ENCODE measurements at places on chromosomes 3 and 15.

- H3K27ac ChIP-seq: no peak overlapping the region
- H3K4me1 ChIP-seq: no peaks in the 10 kb centered on the region
- no peaks in the 10 kb centered on the region for H3K36me3 ChIP-seq
These were observed 911.9 kb downstream of the FHIT start for GRCh38 chr3:60339304-60339703.

GRCh38 chr3:134253475-134254226 lies 3.0 kb upstream of the RYK start:
- H3K27me3 ChIP-seq: no peaks in the 10 kb centered on the region
- DNase-seq: no peak
- no peak overlapping the region for H3K27ac ChIP-seq
- H3K36me3 ChIP-seq: no peaks in the 10 kb centered on the region
- H3K4me3 ChIP-seq: no peak overlapping the region
- H3K4me1 ChIP-seq: peaks cover 2% of the 10 kb centered on the region

DNA sequence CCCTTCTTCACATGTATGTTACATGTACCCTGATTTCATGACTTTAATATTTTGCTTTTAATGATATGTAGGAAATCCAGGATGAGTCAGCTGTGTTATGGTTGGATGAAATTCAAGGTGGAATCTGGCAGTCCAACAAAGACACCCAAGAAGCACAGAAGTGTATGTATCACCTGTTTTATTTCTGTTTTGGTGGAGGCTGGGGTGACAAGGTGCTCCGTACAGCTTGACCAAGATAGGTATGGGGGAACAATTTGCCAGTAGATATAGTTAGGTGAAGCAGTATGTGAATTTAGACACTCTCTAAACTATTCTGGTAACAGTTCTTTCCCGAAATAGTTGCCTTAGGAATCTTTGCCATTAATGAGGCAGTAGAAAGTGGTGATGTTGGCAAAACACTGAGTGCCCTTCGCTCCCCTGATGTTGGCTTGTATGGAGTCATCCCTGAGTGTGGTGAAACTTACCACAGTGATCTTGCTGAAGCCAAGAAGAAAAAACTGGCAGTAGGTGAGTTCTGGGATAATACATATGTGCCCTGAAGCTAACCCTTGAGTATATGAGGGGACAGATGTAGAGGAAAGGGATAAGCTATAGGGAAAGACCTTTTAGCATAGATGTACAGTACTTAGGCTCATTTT lies 63.7 kb upstream of the CRTC3 start:
- no peak overlapping the region for H3K4me3 ChIP-seq
- DNase-seq: no peak
- no peaks in the 10 kb centered on the region for H3K27me3 ChIP-seq
- H3K4me1 ChIP-seq: peaks cover 9% of the 10 kb centered on the region

- no peaks in the 10 kb centered on the region for H3K36me3 ChIP-seq
- no peaks in the 10 kb centered on the region for H3K27me3 ChIP-seq
- DNase-seq: no peak
These were observed 60.3 kb upstream of the IQSEC1 start for GRCh38 chr3:13133471-13133981.

DNA sequence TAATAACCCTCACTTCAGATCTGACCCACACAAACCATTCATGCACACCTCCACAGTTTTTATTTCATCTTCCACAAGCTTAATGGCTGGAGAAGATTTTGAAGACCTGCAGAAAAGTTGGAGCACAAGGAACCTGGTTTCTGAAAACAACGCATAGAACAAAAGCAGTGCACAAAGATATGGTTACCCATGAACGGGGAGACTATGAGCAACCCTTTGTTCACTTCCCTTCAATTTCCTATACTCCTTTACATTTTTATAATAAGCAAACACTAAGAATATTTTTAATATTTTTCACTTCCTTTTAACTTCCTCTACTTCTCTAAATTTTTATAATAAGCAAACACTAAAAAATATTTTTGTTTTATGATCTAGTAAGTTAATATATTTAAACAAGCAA lies 103.5 kb upstream of the UBE2E2 start:
- no peaks in the 10 kb centered on the region for H3K36me3 ChIP-seq
- no peak overlapping the region for H3K27ac ChIP-seq
- H3K4me1 ChIP-seq: no peaks in the 10 kb centered on the region
- no peak for DNase-seq
- no peaks in the 10 kb centered on the region for H3K27me3 ChIP-seq

DNA sequence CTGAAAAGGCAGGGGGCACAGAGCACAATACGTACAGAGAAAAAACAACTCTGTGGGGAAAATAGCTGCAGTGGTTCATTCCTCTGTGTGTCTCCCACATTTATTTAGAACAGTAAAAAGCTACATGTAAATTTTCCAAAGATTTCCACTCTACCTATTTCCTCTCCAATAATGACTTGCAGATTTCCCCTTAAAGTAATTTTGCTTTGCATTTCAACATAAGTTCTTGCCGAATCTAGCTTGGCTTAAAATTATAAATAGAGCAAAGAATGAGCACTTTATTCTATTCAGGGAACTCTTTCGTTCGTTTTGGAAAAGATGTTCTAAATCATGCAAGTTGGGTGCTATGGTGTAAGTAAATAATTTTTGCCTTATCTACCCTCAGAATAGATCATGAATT lies 58.2 kb upstream of the NR2E3 start:
- no peak overlapping the region for H3K4me3 ChIP-seq
- H3K36me3 ChIP-seq: no peaks in the 10 kb centered on the region
- no peaks in the 10 kb centered on the region for H3K27me3 ChIP-seq

DNA sequence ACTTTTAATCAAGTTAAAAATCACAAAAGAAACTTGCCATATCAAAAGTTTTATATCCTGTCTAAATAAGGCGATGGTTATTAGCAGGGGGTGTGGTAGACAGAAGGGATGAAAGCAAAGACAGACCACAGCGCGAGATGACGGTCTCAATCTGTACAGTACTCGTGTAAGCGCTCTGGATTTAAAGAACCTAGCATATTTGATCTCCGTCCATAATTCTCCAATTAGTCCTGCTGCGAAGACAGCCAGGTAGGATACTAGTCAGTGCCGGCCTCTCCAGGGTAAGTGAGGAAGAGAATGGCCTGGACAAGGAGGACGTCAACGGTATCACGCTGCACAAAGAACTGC lies 701 bp downstream of the SGO1 start:
- H3K4me1 ChIP-seq: no peaks in the 10 kb centered on the region
- H3K4me3 ChIP-seq: peak overlapping the region; percentile 85
- H3K27ac ChIP-seq: peak overlapping the region; percentile 90
- no peaks in the 10 kb centered on the region for H3K27me3 ChIP-seq
- DNase-seq: peak; percentile 29

DNA sequence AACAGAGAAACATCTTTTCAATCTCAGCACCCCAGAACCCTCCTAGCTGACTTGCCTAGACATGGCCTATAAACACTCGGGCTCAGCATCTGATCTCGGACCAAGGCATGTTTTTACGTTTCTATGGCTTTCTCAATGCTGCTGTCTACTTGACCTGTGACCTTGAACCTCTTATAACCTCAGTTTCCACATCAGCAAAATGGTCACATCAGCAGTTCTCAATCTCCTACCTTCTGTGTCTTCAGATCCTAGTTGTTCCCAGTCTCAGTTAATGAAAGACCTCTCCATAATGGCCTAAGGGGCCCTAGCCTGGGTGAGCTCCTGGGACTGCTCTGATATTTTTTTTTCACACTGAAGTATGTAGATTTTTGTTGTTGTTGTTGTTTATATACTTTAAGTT lies 39.6 kb downstream of the SSUH2 start:
- no peaks in the 10 kb centered on the region for H3K36me3 ChIP-seq
- H3K27ac ChIP-seq: no peak overlapping the region
- no peaks in the 10 kb centered on the region for H3K27me3 ChIP-seq
- no peak overlapping the region for H3K4me3 ChIP-seq

- H3K4me1 ChIP-seq: no peaks in the 10 kb centered on the region
- no peaks in the 10 kb centered on the region for H3K36me3 ChIP-seq
- H3K27me3 ChIP-seq: peaks cover 12% of the 10 kb centered on the region
- DNase-seq: no peak
- no peak overlapping the region for H3K27ac ChIP-seq
These were observed 180.6 kb downstream of the FAM43A start for GRCh38 chr3:194866236-194866635.

GRCh38 chr3:160945336-160945735 lies 159.8 kb downstream of the B3GALNT1 start:
- no peak overlapping the region for H3K27ac ChIP-seq
- no peak for DNase-seq
- H3K27me3 ChIP-seq: no peaks in the 10 kb centered on the region
- H3K36me3 ChIP-seq: no peaks in the 10 kb centered on the region
- H3K4me3 ChIP-seq: no peak overlapping the region

All from fibroblast of lung (primary cell).